Fibroblast of skin of left biceps (primary cell): ENCODE measurements at places on chromosomes 3 and 15.

- DNase-seq: no peak
Observed at GRCh38 chr15:73683257-73683776, 866 bp upstream of the CD276 start.

DNA sequence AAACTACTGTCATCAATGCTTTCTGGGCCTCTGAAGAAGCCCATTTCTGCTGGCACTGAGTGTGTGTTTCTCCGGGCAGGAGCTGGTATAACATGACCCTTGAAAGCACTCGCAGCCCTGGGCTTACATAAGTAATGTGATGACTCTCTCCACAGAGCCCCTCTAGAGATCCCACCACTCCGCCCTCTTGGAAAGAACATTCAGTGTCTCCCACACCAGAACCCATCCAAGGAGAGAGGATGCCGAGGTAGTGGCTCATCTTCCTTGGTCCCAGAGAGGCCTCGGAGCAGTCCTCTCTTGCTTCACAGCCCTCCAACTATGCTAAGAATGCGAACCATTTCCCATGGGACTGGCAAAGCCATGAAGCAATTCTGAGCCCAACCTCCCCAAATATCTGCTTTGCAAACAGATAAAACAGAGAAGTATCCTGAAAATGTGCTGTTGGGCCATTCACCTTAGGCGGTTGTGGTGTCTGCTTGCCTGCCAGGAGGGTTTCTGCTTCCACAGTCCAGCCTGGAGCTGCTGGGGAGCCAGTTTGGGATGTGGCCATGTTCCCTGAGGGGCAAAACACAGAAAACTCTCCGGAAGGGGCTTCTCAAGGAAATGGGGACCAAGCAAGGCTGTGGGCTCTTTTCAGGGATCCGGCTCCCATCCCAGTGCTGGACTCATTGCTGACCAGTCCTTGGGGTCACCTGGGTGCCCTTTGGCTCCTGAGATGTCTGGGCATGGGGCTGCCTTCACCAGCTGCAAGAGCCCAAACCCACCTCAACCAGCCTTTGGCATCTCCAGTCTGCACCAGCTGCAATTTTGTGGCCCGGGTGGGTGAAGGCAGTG, 47.3 kb downstream of the AMOTL2 start:
- DNase-seq: peak; percentile 99

- DNase-seq: no peak
Observed at GRCh38 chr15:57867970-57868798, 161.7 kb downstream of the POLR2M start.

GRCh38 chr15:75235051-75235673, 23.0 kb upstream of the GOLGA6C start:
- DNase-seq: no peak

- DNase-seq: no peak
Observed at GRCh38 chr3:46462111-46462510, 2.6 kb downstream of the LTF start.

DNA sequence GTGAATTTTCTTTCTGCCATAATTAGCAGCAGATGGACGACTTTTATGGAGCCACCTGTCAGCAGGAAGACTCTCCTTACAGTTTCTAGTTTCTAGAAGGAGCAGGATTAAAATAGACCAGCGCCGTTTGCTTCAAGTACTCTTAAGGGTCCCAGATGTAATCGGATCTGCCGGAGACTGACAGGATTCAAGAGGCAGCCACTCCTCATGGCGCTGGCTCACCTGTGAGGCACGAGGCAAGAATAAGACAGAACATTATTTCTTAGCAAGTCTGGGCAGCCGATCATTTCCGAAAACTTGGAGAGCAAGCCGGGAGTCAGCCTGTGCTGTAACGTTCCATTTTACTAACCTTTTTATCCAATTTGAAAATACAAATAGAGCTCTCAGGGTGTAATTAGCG, 410.4 kb upstream of the RORA start:
- no peak for DNase-seq

GRCh38 chr3:136819392-136819730, 435 bp downstream of the SLC35G2 start:
- DNase-seq: peak; percentile 43

- no peak for DNase-seq
Observed at GRCh38 chr3:43855674-43856299, 165.0 kb downstream of the ABHD5 start.

DNA sequence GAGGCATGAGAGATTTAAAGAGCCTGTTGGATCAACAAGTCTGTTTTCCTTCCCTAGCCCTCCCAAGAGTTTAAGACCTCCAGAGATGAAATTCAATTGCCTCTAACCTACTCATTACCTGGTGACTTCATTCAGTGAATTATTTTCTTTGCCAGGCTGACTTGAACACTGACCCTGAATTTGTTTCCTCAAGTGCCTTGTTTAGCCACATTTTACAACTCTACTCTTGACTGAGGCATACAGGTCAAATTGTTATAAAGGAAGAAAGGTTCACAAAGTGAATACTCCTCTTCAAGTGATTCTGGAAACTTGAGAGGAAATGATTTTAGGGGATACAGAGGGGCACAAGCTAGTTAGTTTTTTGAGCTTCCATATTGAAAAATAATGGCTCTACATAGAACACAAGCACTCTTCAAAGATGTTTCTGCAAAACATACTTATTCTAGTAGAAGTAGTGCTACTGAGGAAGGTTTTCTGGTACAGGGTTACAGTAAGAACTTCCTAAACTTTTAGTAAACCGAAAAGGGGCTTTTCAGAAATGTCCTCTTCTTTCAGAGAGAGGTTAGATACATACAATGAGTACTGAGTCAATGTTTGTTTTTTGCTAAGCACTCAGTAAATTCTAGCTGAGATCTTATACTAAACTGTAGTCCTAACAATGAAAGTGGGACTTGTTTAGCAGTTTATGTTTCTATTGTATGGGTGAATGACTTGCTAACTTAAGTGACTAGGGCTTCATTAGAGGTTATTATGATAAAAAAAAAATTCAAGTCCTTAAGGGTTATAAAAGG, 137.4 kb upstream of the SATB1 start:
- DNase-seq: no peak

DNA sequence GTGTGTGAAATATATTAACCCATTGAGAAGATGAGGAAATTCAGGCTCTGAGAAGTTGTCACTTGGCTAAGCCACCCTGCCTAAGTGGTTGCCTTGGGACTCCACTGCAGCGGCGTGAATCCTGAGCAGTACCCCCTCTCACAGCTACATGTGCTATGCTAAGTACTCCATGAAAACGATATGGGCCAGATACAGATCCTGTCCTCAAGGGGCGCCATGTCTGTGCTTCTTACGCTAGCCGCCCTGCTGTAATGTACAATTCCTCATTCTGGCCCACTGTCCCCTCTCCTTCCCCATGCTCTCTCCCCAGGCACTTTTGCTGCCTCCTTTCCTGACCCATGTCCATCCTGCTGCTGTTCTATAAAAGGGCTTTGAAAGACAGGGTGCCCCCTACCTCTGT, 140.3 kb downstream of the FEZF2 start:
- no peak for DNase-seq

GRCh38 chr15:60385620-60386552, 11.9 kb downstream of the ANXA2 start:
- DNase-seq: no peak

GRCh38 chr15:72042865-72043264, 75.1 kb downstream of the MYO9A start:
- no peak for DNase-seq

- DNase-seq: peak; percentile 89
Observed at GRCh38 chr15:94083467-94084052, 147.8 kb upstream of the MCTP2 start.

DNA sequence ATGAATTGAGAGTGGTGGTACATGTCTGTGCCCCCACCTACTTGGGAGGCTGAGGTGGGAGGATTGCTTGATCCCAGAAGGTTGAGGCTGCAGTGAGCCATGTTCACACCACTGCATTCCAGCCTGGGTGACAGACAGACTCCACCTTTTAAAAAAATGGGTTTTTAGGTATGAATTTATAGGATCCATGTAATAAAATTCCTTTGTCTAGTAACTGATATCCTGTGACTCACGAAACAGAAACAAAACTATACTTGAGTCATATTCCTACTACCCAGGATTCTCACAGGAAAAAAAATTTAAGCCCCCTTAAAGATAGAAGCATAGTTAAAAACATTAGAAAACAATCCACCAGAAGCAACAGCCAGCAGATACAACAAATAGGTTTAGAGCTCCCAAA, 10.0 kb upstream of the CRTC3 start:
- peak; percentile 21 for DNase-seq

GRCh38 chr15:71079208-71080044, 35.8 kb upstream of the THSD4 start:
- no peak for DNase-seq

GRCh38 chr15:38479266-38479665, 25.3 kb downstream of the FAM98B start:
- DNase-seq: peak; percentile 74

DNA sequence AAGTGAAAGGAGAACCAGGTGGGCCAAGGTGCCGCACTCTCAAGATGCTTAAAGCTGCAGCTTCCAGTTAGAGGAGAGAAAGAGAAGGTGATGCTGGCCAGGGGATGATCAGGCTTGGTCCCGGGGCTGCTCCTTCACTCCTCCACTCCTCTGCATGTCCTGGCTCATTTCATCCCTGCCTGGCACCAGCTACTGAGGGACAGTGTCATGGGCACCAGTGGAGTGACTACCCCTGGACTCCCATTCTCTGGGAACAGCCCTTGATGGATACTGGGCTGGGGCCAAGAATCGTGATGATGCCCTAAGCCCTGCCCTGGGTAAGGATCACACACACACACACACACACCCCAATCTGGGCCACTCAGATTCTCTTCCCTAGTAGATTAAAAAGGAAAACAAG, 243.7 kb downstream of the UACA start:
- DNase-seq: no peak
